Stimulated activated CD4-positive, alpha-beta T cell treated with anti-CD3 and anti-CD28 coated beads, Interleukin-12 subunit alpha, Interleukin-12 subunit beta, amount 100 ng/mL, for 4 hours (primary cell): ENCODE measurements at places on chromosomes 11 and 22.

- no peak for DNase-seq
Measured at GRCh38 chr11:122803306-122803705, 35.0 kb upstream of the CRTAM start.

DNA sequence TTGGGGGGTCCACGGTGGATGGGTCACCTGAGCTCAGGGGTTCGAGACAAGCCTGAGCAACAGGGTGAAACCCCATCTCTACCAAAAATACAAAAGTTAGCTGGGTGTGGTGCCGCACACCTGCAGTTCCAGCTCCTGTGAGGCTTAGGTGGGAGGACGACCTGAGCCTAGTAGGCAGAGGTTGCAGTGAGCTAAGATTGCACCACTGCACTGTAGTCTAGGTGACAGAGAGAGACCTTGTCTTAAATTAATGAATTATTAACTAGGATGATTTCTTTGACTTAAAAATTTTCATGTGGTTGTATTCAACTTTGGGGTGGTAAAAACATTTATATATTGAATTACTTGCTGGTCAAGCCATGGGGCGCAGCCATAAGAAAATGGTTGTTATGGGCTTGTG, 33.9 kb downstream of the CCDC83 start:
- DNase-seq, result no peak

DNA sequence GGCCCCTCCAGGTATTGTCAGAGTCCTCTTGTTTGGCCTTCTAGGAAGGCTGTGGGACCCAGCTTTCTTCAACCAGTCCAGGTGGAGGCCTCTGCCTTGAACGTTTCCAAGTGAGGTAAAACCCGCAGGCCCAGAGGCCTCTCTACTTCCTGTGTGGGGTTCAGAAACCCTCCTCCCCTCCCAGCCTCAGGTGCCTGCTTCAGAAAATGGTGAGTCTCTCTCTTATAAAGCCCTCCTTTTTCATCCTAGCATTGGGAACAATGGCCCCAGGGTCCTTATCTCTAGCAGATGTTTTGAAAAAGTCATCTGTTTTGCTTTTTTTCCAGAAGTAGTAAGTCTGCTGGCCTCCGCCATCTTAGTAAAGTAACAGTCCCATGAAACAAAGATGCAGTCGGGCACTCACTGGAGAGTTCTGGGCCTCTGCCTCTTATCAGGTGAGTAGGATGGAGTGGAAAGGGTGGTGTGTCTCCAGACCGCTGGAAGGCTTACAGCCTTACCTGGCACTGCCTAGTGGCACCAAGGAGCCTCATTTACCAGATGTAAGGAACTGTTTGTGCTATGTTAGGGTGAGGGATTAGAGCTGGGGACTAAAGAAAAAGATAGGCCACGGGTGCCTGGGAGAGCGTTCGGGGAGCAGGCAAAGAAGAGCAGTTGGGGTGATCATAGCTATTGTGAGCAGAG, at the start of gene CD3E:
Gene CD3E, plus strand, starts transcription at position 163 of the 681 bp plus-strand sequence. Its CDS starts 223 bp downstream, at position 386.
- peak; percentile 53 for DNase-seq

- no peak for DNase-seq
Measured at GRCh38 chr11:3854660-3854976, 846 bp upstream of the STIM1 start.

DNA sequence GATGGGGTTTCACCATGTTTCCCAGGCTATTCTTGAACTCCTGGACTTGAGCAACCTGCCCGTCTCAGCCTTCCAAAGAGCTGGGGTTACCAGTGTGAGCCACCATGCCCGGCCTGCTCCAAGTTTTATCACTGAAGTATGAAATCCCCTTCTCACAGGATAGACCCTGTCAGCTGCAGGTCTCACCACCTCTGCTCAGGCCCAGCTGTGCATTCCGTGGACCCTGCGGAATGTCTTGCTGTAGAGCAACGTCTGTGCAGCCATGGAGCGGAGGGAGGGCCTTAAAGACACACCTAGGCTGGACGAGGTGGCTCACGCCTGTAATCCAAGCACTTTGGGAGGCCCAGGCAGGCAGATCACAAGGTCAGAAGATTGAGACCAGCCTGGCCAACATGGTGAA, 625.4 kb downstream of the BRD1 start:
- DNase-seq, result no peak

- no peak for DNase-seq
Measured at GRCh38 chr22:37287550-37287951, 5.2 kb downstream of the CYTH4 start.

GRCh38 chr11:74819400-74819799, 70.8 kb downstream of the RNF169 start:
- DNase-seq, result no peak

DNA sequence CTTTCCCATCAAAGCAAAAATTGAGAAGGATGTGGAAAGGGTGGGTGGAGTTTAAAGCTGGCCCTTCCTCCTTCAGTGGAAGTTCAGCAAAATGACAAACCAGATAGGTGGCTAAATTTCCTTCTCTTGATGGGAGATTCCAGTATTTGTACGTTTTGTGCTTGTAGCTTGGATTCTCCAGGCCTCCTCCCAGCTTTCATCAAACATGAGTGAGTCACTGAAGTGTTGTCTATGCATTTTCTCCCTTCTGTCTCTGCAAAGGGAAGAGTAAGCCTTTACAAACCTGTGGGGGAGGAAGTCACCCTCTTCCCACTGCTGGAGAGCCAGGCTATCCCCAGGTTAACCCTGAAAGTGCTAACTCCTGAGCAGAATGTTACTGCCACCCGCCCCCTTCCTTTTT, 6.4 kb downstream of the MARK2 start:
- no peak for DNase-seq

GRCh38 chr22:46732513-46732912, 5.5 kb downstream of the CERK start:
- DNase-seq, result no peak

DNA sequence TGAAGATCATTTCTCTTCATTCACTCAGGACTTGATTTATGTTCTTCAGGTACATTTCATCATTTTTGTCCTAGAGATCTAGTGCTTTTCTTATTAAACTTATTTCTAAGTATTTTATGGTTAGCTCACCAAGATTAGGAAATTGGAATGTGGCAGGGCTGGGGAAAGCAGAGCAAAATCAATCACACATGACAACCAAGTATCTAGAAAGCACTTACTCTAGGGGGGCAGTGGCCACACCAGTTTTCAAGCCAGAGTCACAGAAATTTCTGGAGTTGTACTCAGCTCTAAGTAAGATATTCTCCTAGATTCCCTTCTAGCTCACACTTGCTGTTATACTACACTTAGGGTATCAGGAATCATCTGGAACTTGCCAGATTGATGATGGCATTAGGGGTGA, 33.3 kb upstream of the MYEOV start:
- DNase-seq, result no peak

GRCh38 chr11:34567733-34568132, 53.2 kb upstream of the EHF start:
- DNase-seq, result no peak

- DNase-seq, result no peak
Measured at GRCh38 chr11:116376054-116376453, 396.7 kb downstream of the BUD13 start.

- no peak for DNase-seq
Measured at GRCh38 chr11:68118706-68119448, 2.3 kb downstream of the CHKA start.

DNA sequence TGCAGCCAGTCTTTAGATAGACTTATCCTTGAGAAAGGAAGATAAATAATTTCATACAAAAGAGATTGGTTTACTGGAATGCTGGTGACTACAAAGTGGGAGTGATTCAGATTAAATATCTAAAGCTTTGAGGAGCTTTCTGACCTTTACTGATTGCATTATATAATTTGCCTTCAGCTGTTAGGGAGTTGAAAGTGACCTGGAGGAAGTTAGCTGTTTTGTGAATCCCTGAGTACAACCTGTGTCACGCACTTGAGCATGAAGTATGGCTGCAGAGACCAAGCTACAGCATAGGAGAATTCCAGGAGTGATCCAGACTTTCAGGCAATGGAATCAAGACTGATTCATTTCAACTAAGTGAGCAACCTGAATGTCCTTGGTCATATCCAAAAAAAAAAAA, 1848.3 kb upstream of the RAG2 start:
- DNase-seq, result no peak

GRCh38 chr11:1894759-1895158, 3.1 kb upstream of the PRR33 start:
- no peak for DNase-seq

- DNase-seq, result no peak
Measured at GRCh38 chr11:71282581-71283351, 30.4 kb upstream of the SHANK2 start.

- DNase-seq, result no peak
Measured at GRCh38 chr11:1728931-1729691, 21.3 kb downstream of the IFITM10 start.

DNA sequence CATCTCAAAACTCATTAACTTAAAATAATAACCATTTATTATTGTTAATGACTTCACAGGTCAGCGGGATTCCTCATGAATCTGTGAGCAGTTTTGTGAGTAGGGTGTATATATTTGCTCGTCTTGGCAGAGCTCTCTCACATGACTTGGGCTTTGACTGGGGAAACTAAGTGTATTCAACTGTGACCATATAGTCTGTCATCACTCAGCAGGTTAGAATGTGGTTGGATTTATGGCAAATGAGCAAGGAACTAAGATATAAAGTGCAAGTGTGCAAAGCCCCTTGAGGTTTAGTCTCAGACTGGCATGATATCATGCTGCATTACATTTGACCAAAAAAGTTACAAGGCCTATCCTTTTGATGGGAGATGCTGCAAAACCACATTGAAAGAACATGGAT, 254.8 kb downstream of the CNTN5 start:
- no peak for DNase-seq

DNA sequence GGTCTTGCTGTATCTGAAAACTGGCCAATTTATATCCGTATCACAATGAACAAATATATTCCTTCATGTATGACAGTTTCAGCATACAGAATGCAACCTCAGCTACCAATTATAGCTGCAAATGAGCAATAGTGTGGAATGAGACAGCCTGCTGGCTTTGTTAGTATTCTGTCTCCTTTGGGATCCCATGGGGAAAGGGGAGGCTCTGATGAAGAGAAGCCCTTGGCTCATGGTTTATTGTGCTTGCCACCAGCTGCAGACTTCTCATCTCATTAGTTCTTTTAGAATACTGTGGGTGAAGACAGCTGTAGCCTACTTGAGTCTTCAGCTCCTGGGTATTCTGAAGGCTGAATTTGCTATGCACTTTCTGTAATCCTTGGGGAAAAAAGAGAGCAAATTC, 42.4 kb downstream of the PITPNB start:
- DNase-seq, result no peak
